Muscle of leg (tissue), 16 donors: ENCODE measurements at places on chromosomes 2 and 18.

DNA sequence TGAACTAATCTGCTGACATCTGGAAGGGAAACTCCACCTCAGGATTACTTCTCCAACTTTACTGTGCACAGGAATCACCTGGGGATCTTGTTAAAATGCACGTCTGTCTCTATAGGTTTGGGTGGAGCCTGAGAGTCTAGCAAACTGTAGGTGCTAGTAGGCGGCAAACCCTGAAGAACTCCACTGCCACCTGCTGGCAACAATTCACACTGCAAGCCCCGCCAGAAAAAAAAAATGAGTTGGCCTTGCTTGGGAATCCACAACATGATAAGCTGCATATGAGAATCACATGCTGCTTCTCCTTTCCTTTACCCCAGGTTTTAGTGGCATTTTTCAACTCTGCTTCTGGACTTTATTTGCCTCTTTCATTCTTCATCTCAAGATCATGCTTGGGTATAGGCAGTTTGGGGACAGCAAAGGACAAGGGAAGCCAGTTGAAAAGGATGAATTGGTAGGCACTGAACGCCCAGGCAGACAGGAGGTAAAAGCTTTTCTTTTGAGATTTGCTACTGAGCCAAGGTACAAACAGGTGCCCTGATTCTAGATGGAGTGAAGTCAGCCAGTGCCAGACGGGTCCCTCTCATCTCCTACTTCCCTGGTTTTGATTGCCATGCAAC is 88.8 kb downstream of the VIT start:
- peak; percentile 76 for DNase-seq

- DNase-seq = no peak
Observed at GRCh38 chr18:60047556-60047955, 147.8 kb downstream of the PMAIP1 start.

- no peak for DNase-seq
Observed at GRCh38 chr2:37688771-37689468, 17.5 kb upstream of the CDC42EP3 start.

- DNase-seq = no peak
Observed at GRCh38 chr2:224596289-224596688, 11.1 kb upstream of the CUL3 start.

- DNase-seq = no peak
Observed at GRCh38 chr18:49018554-49019445, 68.0 kb upstream of the SMAD7 start.
